ENCODE measurements at places on chromosomes 4 and X.

GRCh38 chrX:98357146-98357545 lies 1473.4 kb downstream of the RPA4 start:
- no peak for DNase-seq

DNA sequence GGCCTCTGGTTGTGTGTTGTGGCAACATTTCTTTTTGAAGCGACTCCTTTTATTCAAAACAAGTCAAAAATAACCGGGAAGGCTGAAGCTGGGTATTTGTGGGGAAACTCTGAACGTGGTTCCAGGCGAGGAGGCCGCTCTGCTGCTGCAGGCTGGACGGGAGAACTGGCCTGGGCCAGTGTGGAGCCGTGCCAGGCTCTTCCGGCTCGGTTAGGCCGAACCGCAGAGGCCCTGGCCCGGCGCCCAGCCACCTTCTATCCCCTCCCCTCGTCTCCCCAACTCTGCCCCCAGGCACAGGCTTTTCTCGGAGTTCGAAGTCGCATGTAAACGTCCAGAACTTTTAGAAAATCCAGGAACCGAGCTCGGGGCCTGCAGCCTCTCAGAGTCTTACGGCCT lies 2.4 kb upstream of the BCOR start:
- no peak for DNase-seq

DNA sequence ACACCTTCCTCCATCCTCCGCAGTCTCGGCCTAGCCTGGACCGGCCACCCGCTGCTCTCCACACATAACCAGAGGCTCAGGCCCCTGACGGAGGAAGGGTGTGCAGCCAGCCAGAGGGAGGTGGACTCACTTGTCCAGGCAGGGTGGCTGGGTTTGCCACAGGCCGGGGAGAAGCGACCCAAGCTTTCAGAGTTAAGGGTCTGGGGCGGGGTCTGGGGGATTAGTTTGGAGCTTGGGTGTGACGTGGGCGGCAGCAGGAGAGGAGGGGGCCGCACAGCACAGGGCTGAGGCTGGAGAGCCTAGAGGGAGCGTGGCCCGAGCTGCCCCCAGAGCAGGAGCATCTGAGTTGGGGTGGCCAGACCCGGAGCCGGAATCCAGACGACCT lies 22.4 kb upstream of the CPLX1 start:
- DNase-seq, result no peak

GRCh38 chr4:127145006-127145540 lies 487.7 kb upstream of the INTU start:
- DNase-seq, result no peak

DNA sequence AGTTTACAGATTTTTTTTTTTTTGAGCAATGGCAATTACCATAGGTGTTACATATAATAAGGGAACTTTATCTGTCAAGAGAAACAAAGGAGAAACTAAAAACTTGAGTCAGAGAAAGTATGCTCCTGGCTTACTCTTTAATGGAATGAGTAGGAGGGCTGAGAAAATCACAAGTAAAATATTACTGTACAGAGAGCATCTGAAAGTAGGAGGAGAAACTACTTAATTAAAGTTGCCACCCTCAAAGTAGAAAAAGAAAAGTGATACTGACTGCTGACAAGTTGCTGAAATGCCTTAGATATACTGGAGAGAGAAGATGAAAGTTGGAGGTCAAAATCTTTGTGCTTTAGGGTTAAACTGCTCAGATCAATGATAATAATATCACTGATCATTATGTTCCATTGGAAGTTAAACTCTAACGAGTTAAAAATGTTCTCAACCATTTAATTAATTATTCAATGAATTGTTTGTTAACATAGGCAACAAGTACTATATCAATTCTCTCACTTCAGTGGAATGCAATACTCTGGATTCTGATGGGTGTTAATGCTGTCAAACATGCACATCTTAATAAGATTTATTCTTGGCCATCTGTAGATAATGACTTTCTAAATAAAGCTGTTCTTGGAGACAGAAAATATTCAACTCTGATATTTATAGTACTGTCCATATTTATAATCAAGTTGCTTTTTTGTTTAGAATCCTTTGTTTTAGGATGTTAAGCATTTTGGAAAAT lies 61.2 kb upstream of the CAMK2D start:
- DNase-seq, result no peak

DNA sequence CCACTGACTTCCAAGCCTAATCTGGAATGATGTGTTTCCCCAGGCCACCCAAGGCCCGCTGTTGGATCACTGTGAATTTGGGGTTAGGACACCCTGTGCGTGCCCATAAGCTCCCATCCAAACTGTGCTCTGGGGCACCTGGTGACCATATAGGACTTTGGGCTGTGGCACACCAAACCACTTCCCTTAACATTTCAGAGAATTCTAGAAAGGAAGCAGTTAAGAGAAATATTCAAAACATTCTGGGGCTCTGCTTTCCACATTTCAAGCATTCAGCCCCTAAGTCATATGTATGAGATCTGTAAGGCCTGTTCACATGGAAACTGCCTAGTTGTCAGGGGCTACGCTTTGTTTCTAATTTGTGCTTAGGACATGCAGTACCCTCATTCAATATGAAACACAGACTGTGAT lies 14.4 kb downstream of the VGLL1 start:
- DNase-seq, result no peak

- DNase-seq, result no peak
Observed at GRCh38 chrX:50158593-50158992, 42.2 kb downstream of the AKAP4 start.

DNA sequence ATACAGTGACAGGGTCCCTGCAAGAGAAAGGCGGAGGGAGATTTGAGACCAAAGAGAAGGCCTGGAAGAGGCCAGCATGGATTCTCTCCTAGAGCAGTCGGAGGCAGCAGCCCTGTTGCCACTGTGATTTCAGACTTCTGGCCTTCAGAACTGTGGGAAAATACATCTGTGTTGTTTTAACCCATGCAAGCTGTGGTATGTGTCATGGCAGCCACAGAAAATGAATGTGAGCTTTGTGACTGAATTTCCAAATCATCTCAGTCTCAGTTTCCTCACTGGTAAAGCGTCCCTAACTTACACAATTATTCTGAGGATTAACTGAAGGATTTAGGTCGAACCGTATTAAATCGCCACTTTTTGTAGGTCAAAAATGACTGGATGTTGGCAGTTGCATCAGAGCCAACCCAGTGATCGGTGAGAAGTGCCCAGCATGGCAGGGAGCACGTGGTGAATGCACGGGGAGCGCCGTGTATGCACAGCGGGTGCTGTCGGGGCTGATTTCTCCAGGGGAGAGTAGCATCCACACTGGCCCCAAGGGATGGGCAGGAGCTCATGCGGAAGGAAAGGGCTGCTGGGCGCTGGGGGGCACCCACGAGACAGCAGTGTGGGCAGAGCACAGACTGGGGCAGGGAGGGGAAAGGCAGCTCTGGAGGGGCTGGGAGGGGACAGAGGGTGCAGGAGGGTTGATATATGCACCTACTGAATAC lies 23.8 kb upstream of the NSG1 start:
- no peak for DNase-seq

- DNase-seq, result no peak
Observed at GRCh38 chr4:8761167-8761823, 110.3 kb downstream of the HMX1 start.

DNA sequence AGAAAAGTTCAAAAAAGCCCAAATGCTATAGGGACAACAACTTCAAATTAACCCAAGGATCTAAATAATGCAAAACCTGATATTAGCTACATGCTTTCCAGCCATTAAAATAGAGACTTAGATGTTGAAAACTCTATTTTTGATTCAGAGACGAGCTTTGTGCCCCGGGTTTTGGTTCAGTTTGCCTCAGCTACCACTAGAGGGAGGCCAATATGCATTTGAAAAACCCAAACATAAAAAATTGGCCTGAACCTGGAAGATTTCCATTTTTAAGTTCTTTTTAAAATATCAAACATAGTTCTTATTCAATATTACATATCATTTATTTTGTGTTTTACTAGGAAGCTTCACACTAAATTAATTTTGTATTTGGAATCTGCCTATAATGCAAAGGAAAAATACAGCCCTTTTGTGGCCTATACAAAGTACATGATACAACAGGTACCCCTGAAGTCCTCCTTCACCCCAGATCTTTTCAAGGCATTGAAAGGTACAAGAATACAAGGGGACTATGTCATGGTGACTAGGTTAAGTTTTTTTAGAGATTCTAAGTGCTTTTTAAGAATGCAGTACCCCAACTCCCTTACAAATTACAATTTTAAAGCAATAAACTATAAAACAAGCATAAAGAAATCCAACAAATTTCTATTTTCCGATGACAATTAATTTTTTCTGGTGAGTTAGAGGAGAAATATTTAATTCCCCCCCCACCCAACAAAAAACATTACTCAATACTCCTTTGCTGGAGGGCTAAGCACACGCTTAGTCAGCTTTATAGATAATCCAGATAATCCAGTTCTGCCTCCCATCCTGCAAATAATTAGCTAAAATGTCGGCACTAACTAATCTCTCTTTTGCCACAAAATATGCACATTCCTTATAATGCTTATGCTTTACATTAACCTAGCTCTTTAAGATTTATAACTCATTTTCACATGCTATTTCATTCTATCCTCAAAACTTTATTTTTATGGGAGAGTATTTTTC lies 97.7 kb upstream of the PTPN13 start:
- DNase-seq, result no peak

GRCh38 chr4:113981591-113981990 lies 2.1 kb upstream of the ARSJ start:
- no peak for DNase-seq

DNA sequence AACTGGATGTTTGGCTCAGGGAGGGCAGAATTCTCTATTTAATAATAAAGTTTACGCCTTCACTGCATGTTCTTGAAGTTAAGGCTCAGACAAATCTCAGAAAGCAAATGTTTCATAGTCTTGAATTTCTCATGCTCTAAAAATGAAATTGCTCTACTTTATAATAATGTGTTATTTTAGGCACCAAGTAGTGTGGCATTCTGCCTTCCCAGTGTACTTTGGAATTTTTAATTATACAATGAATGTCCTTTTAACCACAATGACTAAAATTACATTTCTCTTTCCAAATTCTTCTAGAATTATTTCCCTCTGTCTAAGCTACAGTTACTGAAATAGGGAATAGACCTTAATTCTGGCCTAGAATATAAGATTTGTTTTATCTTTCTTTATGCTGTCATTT lies 97.9 kb upstream of the PDE5A start:
- no peak for DNase-seq

- DNase-seq, result no peak
Observed at GRCh38 chr4:38233727-38234480, 273.7 kb downstream of the PTTG2 start.

DNA sequence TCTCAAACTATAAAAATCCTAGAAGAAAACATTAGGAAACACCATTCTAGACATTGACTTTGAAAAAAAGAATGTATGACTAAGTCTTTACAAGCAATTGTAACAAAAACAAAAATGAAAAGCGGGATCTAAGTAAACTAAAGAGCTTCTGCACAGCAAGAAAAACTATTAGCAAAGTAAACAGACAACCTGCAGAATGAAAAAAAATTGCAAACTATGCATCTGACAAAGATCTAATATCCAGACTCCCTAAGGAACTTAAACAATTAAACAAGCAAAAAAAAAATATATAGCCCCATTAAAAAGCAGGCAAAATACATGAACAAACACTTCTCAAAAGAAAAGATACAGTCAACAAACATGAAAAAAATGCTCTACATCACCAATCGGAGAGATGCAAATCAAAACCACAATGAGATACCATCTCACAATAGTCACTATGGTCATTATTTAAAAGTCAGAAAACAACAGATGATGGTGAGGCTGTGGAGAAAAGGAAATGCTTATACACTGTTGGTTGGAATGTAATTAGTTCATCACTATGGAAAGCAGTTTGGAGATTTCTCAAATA lies 168.1 kb downstream of the EPHA5 start:
- DNase-seq, result no peak

DNA sequence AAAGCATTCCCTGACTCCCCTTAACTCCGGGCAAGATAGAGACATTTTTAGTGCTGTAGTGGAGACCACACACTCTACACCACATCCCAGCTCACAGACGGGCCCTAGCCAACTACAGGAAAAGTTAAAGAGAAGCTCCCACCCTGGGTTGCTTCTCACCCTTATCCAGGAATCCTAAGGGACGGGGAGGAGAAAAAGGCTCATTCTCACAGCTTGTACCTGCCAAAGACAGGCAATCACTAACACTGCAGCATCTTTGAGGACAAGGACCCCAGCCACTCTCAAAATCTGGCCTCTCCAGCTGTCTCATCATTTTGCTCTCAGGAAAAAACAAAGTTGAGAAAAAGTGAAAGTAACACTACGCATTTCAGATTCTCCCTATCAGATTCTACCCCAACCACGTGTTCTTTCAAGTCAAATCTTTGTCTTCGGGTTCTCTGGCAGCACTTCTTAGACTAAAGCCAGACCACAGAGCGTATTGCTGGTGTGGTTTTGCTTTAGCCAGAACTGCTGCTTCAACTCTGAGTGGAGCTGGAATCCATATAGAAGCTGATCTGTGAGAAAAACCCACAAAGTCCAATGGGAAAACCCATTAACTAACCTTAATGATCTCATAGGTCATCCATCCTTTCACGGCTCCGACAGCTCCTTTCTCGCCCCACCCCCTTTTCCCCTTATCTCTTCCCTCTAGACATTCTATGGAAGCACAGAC lies 605.9 kb upstream of the DIPK2B start:
- no peak for DNase-seq

DNA sequence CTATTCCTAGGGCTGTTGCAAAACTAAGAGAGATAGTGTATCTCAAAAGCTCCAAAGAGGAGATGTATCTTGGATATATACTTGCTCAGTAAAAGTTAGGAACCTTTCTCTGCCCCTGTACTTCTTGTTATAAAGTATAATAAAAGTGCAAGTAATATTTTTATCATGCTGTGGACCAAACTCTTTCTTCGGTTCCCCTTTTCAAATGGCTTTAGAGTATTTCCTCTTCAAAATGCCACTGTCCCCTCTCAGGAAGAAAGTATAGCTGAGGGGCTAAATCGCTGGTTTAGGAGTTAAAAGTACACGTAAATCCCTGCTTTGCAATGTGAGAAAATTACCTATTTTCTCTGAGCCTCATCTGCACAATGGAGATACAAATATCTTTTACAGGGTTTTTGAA lies 169.1 kb upstream of the FTHL17 start:
- no peak for DNase-seq

GRCh38 chr4:6988016-6988715 lies 55.0 kb upstream of the TADA2B start:
- DNase-seq, result no peak

Measured in NCI-H1436 treated with DMSO at 0.1 percent for 48 hours (cell line).